DMS53 (cell line): ENCODE measurements at places on chromosomes 7 and 10.

- DNase-seq: no peak
Measured at GRCh38 chr10:20601941-20602461, 295.1 kb downstream of the NEBL start.

- no peak for DNase-seq
Measured at GRCh38 chr10:119216127-119216526, 8.8 kb downstream of the GRK5 start.

DNA sequence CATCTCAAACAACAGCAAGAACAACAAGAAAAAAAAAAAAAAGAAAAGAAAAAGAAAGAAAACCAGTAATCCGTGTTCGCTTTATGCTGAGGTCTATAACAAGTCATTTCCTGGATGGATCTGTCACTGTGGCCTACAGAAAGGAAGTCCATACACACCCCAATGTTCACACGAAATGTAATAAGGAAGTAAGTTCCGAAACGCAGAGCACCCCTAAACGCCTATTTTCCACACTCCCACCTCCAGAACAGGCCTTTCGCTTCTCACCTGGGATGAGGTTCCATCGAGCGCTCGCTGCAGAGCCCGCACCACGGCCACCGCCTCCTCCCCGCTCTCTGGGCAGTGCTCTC is 735 bp downstream of the ZNF394 start:
- DNase-seq: no peak

GRCh38 chr10:80451132-80451531 is 3.0 kb upstream of the TSPAN14 start:
- DNase-seq: no peak

GRCh38 chr7:131122394-131122793 is 205.3 kb upstream of the MKLN1 start:
- no peak for DNase-seq

GRCh38 chr7:96596120-96596826 is 113.4 kb downstream of the SEM1 start:
- DNase-seq: peak; percentile 97

GRCh38 chr7:107966711-107967110 is 36.2 kb downstream of the LAMB1 start:
- DNase-seq: peak; percentile 94

- no peak for DNase-seq
Measured at GRCh38 chr7:31741852-31742251, 54.8 kb downstream of the PPP1R17 start.

GRCh38 chr7:86981127-86981526 is 78.3 kb downstream of the ELAPOR2 start:
- no peak for DNase-seq

DNA sequence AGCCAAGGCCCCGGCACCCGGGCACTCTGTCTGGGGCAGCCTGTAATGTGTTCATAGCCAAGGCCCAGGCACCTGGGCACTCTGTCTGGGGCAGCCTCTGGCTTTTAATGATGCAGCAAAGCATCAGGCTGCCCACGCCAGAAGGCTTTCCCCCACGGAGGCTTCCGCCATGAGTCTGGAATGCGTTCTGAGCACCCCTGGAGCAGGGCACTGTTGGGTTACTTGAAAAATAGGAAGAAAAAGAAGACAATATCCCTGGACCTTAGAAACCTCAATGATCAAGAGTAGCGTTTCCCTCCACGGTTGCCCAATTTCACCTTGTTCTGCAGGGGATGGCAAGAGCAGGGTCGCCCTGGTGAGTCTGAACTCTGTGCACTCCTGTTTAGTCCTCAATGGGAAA is 565.0 kb downstream of the PTPRN2 start:
- DNase-seq: no peak

DNA sequence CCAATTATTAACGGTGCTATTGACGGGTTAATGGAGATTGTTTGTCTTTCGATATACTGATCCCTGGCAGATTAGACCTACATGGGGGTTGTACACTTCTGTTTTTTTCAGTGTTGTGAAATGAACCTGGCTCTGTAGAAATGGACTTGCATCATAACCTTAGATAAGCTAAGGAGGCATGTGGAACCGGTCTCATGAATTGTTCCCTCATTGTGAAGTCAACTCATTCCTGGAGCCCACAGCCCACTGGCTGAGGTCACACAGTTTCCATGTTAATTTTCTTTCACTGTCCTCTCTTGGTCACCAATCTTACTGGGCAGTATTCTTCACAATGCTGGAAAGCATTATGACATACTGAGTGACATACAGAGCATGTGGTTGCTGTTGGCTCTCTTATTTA is 202.8 kb downstream of the BMPER start:
- no peak for DNase-seq

DNA sequence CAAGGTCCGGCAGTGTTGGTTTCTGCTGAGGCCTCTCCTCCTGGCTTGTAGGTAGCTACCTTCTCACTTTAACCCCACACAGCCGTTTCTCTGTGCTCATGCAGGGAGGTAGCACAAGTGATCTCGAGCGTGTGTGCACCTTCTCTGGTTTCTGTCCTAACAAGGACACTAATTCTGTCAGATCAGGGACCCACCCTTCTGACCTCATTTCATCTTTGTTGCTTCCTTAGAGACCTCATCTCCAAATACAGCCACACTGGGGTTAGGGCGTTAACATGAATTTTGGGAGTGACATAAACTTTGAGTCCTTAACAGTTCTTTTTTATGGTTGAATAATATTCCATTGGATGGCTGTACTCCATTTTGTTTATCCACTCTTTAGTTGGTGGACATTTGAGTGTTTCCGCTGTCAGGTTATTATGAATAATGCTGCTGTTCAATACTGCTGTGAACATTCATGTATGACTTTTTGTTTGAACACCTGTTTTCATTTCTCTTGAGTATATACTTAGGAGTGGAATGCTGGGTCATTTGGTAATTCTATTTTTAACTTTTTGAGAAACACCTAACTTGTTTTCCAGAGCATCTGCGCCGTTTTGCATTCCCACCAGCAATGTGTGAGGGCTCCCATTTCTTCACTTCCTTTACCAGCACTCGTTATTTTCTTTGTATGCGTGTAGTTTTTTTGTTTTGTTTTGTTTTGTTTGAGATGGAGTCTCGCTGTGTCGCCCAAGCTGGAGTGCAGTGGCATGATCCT is 57.5 kb downstream of the LCOR start:
- peak; percentile 90 for DNase-seq

DNA sequence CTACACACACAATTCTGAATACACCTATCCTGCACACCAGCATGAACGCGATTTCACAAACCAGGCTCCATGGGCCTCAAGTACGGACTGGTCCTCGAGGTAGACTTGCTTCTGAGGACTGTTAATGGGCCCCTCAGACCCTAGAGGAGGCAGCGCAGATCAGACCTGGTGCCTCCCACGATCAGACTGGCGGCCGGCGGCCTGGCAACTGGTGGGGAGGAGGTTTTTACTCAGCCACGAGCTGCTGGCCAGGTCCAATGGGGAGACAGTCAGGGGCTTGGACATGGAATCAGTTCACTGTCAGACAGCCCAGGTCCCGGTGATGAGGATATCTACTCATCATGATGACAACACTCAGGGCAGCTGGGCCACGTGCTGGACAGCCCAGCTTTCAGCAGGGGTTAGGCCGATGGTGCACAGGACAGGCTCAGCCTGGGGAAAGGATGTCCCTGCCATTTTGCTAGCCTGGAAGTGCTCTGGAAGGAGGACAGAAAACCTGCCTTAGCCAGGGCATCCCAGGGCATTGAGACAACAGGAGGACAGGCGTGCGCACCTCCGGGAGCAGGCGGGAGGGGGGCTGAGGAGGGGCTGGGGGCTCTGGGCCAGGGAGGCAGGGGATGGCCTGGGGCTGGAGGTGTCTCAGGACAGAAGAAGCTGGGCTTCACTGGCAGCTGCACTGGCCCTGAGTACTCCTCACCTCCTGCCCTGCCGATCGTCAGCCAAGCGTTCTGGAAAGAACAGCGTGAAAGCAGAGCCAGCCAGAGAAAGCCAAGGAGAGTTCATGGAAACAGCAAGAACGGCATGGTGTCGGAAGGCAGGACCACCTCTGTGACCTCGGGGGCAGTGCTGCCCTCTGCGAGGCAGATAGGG is 48.0 kb upstream of the RASGEF1A start:
- no peak for DNase-seq

DNA sequence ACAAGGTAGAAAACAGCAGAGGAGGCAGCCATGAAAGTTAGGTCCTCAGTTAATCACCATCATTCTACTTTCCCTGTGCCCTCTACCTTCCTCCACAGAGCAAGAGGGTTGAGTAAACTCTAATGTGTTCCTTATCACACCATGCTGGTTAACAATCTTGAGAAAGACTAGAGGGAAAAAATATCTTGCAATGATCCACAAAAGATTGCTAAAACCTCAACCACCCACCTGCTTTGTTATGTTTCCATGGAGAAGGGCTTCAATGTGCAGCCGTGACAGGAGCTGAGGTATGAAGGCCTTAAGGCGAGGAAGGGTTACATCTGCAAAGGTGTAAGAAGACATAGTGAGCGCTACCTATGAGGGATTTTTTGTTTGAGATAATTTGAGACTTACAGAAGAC is 103.9 kb downstream of the IDE start:
- DNase-seq: no peak

DNA sequence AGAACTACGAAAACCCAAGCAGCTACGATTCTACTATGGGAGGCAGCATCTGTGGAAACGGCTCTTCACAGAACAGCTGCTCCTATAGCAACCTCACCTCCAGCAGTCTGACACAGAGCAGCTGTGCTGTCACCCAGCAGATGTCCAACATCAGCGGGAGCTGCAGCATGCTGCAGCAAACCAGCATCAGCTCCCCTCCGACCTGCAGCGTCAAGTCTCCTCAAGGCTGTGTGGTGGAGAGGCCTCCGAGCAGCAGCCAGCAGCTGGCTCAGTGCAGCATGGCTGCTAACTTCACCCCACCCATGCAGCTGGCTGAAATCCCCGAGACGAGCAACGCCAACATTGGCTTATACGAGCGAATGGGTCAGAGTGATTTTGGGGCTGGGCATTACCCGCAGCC is 81.6 kb upstream of the SAMD8 start:
- no peak for DNase-seq

DNA sequence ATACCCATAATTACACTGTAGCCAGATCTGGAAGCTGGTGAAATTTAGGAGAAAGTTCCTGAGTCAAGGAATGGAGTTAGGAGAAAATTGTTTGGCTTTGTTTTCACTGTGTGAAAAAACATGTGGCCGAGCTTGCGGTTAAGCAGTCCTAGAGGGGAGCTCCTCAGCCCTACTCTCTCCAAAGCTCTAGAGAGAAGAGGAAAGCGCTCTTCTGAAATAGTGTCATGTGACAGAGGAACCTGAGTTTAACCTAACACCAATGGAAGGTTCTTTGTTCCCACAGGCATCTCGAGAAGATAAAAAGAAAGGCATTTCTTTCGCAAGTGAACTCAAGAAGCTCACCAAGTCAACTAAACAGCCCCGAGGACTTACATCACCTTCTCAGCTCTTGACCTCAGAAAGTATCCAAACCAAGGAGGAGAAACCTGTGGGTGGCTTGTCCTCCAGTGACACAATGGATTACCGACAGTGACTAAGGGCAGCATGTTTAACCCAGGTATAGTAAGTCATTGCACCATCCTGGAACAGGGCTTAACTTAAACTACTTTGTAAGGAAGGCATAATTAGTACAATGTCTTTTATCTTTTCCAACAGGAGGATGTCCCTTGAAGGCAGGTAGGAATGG is 38.0 kb downstream of the NOC3L start:
- DNase-seq: no peak

DNA sequence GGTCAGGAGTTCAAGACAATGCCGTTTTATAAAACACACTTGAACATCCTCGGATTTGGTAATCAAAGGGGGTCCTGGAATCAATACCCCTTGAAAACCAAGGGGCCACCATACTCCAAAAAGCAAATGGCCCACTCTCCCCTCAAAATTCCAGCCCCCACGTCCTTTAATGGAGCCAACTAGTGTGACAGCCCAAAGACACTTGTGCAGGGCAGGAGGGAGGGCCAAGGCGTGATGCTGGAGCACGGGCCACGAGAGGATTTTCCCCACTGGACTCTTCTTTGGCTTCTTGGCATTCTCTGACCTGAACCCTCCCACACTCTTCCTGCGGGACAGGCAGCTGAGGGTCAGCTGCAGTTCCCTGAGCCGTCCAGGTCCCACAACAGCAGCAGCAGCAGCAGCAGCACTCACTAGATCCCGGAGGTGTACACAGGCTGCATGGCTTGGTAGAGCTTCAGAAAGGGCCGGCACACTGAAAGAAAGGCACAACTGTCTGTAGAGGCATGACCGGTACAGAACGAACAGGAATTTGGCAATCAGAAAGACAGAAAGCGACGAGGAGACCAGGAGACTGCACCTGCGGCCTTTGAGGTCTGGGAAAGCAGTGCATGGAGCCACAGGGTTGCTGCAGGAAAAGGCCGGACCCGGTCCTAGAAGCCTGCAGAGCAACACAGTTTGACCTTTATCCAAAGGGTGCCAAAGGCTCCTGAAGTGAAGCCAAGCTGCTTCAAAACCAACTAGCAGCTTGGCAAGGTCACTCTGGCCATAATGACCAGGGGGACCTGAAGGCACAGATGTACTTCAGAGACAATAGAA is 168.2 kb downstream of the TNS3 start:
- DNase-seq: no peak

DNA sequence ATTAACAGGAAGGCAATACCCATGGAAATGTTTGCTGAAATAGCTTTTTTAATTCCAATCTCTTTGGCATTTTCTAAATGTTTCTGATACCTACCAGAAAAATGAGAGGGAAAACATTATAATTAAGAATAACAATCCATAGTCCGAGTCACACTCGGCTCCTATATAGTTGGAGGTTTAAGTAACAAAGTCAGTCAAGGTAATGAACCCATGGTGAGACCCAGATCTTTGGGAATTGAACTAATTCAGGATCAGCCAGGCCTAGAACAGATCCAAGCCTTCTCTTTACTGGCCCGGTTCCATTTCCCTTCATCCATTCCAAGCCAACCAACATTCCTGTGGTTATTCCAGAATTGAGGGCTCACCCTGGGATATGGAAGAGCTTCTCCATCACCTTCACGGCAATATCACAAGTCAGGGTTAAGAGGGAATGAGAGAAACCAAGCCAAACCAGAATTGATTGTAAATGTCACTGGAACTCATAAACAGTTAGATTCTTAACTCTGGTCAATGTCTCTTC is 28.3 kb downstream of the ABCB4 start:
- DNase-seq: no peak

- DNase-seq: no peak
Measured at GRCh38 chr7:2266911-2267310, 24.9 kb downstream of the NUDT1 start.
